ENCODE measurements at places on chromosomes 2 and 18.

DNA sequence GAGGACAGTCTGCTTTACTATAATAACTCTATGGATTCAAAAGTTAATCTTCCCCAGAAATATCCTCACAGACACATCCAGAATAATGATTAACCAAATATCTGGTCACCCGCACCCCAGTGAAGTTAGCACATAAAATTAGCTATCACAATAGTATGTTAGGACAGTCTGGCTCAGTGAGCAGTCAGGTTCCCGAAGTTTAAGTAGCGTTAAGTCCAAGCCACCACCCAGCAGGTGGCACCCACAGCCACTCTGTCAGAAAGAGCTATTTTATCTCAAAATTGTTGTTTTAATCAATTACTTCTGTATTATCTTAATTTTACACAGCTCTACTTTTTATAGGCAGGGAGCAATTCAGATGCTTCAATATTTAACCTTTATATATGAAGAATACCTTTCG lies 537.5 kb downstream of the MBD2 start:
- no peak for DNase-seq

GRCh38 chr18:79960921-79961526 lies 3.4 kb upstream of the HSBP1L1 start:
- no peak for DNase-seq

DNA sequence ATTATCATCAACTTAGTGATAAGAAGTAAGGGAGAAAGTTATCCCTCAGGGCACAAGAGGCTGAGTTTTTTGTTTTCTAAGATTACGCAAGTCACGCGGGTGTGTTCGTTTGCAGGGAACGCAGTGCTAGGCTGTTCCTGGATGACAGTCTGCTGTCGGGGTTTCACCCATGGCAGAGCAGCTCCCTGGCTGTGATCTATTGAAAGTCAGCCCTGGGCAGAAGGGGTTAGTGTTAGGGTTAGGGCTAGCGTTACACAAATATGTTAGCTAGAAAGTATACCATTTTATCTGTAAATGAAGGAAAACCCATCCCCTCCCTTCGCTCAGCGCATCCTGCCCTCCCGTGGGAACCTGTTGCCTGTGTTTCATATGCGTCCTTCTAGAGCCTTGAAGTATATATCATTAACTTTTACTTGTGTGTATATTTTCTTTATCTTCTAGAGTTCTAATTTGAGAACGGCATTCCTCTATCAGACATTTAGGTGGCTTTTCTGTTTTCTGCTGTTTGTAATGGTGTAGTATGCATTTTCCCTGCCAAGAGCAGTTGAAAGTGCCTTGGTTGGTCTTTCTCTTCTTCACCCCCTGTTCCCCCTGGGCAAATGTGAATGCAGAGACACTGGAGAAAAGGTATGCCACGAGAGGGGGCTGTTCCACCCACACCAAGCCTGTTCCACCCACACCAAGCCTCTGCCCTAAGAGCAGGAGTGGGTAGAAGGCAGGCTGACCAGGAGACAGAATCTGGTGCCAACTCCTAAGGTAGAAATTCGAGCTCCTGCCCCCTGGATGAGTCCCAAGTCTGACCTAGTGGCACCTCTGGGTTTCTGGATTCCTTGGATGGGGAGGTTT lies 47.0 kb downstream of the ARMC9 start:
- no peak for DNase-seq

DNA sequence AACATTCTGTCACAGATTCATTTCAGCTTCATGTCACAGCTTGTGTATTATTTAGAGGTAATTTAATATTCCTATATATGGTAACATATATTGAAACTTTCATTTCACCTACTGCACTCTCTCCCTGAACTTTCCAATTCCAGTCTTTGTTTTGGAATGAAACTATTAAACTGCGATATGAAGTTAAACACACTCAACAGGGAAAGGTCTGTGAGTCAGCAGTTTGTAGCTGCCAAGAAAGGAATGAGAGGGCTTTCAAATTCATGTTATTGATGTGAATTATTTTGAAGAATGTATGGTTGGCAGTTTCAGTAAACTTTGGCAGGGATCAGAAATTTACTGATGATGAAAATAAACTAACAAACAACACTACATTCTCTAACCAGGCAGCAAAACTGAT lies 148.3 kb downstream of the HNMT start:
- DNase-seq, result no peak
